ENCODE measurements at places on chromosomes 12 and 14.

DNA sequence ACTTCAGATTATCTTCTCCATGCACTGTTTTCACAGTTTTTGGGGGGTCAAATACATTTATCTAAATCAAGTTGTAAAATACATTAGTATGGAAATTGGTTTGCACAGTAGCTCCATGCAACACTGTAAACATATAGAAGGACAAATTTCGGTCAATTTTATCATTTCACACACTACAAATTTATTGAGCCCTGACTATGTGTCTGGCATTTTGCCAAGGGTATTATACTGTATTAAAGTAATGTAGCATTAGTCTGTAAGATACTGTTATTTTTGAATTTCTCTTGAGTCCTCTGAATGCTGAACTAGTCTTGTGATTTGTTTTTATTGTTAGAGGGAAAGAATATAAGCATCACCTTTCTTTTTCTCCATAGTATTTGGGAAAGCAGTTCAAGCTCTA lies 1.3 kb downstream of the RAD9B start:
- no peak for DNase-seq
- H3K4me3 ChIP-seq, result no peak overlapping the region
- no peaks in the 10 kb centered on the region for H3K4me1 ChIP-seq
- peaks cover 8% of the 10 kb centered on the region for H3K36me3 ChIP-seq
- H3K27me3 ChIP-seq, result peaks cover 5% of the 10 kb centered on the region

- H3K27ac ChIP-seq, result no peak overlapping the region
- H3K36me3 ChIP-seq, result no peaks in the 10 kb centered on the region
- no peak overlapping the region for H3K4me3 ChIP-seq
- no peaks in the 10 kb centered on the region for H3K27me3 ChIP-seq
- DNase-seq, result no peak
These were observed 49.7 kb upstream of the ARHGAP5 start for GRCh38 chr14:32027255-32027939.

DNA sequence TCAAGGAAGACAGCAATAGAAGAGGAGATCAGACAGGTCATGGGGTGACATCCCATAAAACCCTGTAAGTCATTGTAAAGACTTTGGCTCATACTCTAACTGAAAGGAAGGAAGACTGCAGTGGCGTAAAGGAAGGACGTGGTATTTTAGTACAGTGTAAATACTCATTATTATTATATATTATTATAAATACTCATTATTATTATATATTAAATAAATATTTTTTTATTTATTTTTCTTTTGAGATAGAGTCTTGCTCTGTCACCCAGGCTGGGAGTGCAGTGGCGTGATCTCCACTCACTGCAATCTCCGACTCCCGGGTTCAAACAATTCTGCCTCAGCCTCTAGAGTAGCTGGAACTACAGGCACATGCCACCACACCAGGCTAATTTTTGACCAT lies 15.1 kb upstream of the LRP10 start:
- DNase-seq, result no peak
- H3K36me3 ChIP-seq, result no peaks in the 10 kb centered on the region
- no peaks in the 10 kb centered on the region for H3K4me1 ChIP-seq
- no peaks in the 10 kb centered on the region for H3K27me3 ChIP-seq

DNA sequence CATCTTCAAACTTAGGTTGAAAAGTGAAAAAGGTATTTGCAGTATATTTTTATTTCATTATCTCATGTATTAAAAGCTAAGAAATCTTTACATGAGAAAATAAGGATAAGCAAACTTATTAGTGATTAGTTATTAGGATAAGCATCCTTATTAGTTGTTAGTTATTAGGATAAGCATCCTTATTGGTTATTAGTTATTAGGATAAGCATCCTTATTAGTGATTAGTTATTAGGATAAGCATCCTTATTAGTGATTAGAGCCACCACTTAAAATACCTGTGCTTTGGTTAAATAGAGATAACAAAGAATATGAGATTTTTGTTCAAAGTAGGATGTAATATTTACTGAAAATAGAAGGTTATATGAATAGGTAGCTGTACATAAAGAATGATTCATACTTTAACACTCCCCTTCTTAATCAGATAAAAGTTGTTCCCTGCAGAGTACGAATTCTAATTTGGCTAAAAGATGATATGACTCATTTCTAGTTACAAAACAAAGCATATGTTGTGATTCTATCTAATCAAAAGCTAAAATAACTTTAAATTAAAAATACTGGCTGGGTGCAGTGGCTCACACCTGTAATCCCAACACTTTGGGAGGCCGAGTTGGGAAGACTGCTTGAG lies 56.4 kb downstream of the KDM5A start:
- H3K4me1 ChIP-seq, result no peaks in the 10 kb centered on the region
- H3K27me3 ChIP-seq, result no peaks in the 10 kb centered on the region

DNA sequence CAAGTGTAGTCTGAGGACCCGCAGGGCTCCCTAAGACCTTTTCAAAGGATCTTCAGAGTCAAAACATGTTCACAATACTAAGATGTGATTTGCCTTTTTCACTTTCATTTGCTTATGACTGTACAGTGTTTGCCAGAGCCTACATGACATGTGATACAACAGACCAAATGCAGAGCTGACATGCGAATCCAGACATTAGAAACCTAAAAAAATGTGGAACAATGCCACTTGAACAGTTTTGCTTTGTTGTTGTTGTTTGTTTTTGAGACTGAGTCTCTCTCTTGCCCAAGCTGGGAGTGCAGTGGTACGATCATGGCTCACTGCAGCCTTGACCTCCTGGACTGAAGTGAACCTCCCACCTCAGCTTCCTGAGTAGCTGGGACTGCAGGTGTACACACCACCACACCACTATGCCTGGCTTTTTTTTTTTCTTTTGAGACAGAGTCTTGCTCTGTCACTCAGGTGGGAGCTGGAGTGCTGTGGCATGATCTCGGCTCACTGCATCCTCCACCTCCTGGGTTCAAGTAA lies 5.3 kb upstream of the RAB35 start:
- no peak overlapping the region for H3K4me3 ChIP-seq
- no peak for DNase-seq
- peaks cover 1% of the 10 kb centered on the region for H3K4me1 ChIP-seq
- peaks cover 3% of the 10 kb centered on the region for H3K36me3 ChIP-seq

DNA sequence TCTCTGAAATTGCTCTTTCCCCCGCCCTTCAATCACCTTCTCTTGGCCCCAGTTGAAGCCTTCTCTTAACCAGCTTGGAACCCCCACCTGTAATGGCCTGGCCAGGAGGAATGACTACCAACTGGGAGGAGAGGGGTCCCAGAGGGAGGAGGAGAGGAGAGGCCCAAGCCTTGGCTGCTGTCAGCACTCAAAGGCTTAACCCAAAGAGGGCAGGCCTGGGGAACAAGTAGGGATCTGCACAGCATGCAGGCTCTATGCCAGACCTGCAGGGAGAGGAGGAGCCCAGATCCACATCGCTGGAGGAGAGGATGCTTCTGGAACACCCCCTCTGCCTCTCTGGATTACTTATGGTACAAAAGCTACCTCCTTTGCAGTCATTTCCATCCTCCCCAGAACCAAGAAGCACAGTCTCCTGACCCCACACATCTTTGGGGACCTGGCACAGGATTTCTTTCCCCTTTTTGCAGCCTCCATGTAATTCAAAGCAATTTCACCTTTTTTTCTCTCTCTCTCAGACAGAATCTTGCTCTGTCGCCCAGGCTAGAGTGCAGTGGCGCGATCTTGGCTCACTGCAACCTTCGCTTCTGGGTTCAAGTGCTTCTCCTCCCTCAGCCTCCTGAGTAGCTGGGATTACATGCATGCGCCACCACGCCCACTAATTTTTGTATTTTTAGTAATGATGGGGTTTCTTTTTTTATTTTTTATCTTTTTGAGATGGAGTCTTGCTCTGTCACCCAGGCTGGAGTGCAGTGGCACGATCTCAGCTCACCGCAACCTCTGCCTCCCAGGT lies 6.2 kb downstream of the RARG start:
- peaks cover 17% of the 10 kb centered on the region for H3K36me3 ChIP-seq
- no peak overlapping the region for H3K27ac ChIP-seq
- peak; percentile 55 for DNase-seq
- peaks cover 28% of the 10 kb centered on the region for H3K4me1 ChIP-seq
- peak overlapping the region; percentile 61 for H3K4me3 ChIP-seq

DNA sequence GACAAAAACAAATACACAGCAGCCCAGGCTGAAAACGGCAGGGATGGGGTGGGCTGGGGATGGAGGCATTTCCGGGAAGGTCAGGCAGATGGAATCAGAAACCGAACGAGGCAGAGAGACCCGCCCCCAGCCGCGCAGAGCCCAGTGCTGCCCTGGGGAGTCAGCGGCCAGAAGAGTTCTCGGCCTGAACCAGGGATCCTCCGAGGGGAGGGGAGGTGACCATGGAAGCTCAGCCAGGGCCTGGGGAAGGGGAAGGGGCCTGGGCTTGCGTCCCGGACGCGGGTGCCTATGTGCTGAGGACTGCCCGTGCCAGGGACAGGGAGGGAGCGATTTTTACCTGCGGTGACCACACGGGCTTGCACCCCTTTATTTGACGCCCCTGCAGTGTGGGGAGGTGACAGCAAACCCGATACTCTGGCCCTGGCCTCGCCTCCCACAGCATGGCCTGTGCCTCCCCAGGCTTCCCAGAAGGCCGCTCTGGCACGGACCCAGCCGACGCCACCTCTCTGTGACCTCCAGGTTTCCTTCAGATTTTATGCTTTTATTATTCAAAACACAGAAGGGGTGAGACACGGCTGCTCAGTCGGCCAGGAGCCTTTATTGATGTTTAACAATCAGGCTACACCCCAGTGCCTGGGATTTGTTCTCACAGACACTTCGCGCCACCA lies 7.7 kb downstream of the LRCOL1 start:
- peak overlapping the region; percentile 57 for H3K4me3 ChIP-seq
- peaks cover 16% of the 10 kb centered on the region for H3K27me3 ChIP-seq
- H3K27ac ChIP-seq, result no peak overlapping the region
- no peaks in the 10 kb centered on the region for H3K4me1 ChIP-seq
- DNase-seq, result no peak

GRCh38 chr12:2759733-2760132 lies 35.0 kb upstream of the FKBP4 start:
- H3K4me3 ChIP-seq, result no peak overlapping the region
- no peak overlapping the region for H3K27ac ChIP-seq
- no peaks in the 10 kb centered on the region for H3K36me3 ChIP-seq
- no peak for DNase-seq
- peaks cover 2% of the 10 kb centered on the region for H3K4me1 ChIP-seq

DNA sequence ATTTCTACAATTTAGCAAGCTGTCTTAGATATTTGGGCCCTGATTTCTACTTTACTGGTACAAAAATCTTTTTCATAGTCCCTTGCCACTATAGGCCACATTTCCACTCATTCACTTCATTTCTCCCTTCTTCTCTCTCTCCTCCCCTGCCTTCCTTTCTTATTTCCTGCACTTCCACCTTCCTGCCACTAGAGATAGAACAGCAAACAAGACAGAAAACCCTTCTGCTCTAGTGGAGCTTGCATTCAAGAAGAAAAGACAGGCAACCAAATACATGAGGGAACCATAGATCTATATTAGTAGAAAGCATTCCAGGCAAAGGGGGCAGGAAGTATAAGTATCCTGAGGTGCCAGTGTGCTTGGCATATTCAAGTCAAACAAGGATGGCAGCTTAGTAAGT lies 623.5 kb downstream of the FLRT2 start:
- no peaks in the 10 kb centered on the region for H3K4me1 ChIP-seq
- no peaks in the 10 kb centered on the region for H3K27me3 ChIP-seq
- H3K36me3 ChIP-seq, result no peaks in the 10 kb centered on the region
- no peak overlapping the region for H3K4me3 ChIP-seq

DNA sequence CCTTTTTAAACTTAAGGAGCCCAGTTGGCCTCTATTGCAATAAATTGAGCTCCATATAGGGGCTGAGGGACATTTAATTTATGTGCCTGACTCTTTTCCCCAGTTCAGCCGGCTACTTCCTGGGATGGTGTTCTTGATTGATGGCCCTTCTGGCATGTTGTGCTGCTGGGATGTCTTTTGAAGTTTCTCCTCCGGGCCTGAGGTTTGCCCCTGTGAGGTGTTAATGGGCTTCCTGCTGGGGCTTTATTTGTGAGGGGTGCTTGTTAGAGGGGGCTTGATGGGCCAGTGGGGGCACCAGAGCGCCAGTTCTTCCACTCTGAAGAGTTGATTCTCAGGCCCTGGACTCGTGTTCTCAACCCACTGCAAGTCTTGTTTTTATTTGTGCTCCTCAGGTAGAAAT lies 69.6 kb downstream of the CHST11 start:
- H3K27me3 ChIP-seq, result no peaks in the 10 kb centered on the region
- H3K36me3 ChIP-seq, result peaks cover 1% of the 10 kb centered on the region
- H3K4me1 ChIP-seq, result peaks cover 17% of the 10 kb centered on the region

DNA sequence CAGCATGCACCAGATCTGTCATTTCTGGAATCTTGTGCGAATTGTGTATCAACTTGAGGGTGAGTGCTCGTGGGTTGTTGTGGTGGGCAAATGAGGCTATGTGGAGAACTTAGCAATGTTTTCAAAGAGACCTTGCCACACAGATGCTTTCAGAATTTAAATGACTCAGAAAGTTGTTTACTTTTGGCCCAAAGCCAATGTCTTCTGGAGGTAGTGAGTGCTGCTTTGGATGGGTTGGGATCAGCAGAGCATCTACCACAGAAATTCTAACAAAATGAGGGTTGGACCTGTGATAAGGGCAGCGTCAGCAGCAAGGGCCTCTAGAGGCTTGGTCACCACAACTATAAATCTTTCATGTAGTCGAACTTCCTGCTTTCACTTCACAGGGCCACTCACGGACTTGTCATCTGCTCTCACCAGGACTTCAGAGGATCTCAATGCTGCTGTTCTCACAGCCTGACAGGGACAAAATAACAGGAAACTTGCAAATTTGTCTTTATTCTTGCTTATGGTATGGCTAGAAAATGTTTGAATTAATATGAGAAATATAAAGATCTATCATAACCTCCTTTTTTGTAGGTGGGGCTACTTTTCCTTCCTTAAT lies 111.4 kb downstream of the DACT1 start:
- no peaks in the 10 kb centered on the region for H3K36me3 ChIP-seq
- H3K4me3 ChIP-seq, result no peak overlapping the region
- H3K27me3 ChIP-seq, result no peaks in the 10 kb centered on the region
- H3K27ac ChIP-seq, result no peak overlapping the region
- H3K4me1 ChIP-seq, result no peaks in the 10 kb centered on the region
- DNase-seq, result no peak

- H3K36me3 ChIP-seq, result no peaks in the 10 kb centered on the region
- H3K4me3 ChIP-seq, result no peak overlapping the region
- H3K27ac ChIP-seq, result no peak overlapping the region
These were observed 21.9 kb downstream of the PTPRB start for GRCh38 chr12:70615174-70615866.

DNA sequence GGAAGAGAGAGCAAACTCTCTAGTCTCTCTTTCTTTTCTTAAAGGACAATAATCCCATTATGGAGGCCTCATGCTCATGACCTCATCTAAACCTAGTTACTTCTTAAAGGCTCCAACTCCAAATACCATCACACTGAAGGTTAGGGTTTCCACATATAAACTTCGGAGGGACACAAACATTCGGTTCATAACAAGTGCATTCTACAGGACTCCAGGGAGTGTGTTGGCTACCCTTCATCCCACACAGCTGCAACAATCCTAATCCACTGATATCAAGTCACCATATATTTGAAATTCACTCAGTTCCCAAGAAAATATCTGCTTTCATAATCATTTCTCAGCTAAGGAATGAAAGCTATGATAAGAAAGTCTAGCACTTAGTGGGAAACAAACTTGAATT lies 265.9 kb upstream of the PLEKHG7 start:
- no peak for DNase-seq
- H3K4me1 ChIP-seq, result no peaks in the 10 kb centered on the region
- H3K36me3 ChIP-seq, result no peaks in the 10 kb centered on the region
- H3K4me3 ChIP-seq, result no peak overlapping the region
- H3K27ac ChIP-seq, result no peak overlapping the region
- H3K27me3 ChIP-seq, result no peaks in the 10 kb centered on the region

- H3K27me3 ChIP-seq, result no peaks in the 10 kb centered on the region
- H3K36me3 ChIP-seq, result no peaks in the 10 kb centered on the region
- no peak overlapping the region for H3K4me3 ChIP-seq
- H3K27ac ChIP-seq, result no peak overlapping the region
- H3K4me1 ChIP-seq, result no peaks in the 10 kb centered on the region
These were observed 37.8 kb downstream of the SLCO1A2 start for GRCh38 chr12:21296751-21297406.

All from H9 (cell line).